Mesenteric fat pad (tissue), 1 donor: ENCODE measurements at places on chromosomes 6 and 20. TPM values are rescaled to one million over a fixed set of nuclear protein-coding genes. Genes with fewer than 3 reads are reported as not detected.

Gene SNAP91
- total RNA-seq = 0.48 TPM

Gene HRH3
- not detected for total RNA-seq

Gene RBM24
- total RNA-seq = 1.3 TPM

Gene LPIN3
- 49.8 TPM for total RNA-seq

Gene SUMO4
- 1.2 TPM for total RNA-seq

Gene AVP
- total RNA-seq = 0.96 TPM

Gene IP6K3
- total RNA-seq = 0.13 TPM

Gene ARFGEF3
- 2.6 TPM for total RNA-seq

Gene LPA
- total RNA-seq = not detected

Gene COL9A3
- 0.42 TPM for total RNA-seq

Gene SAMD10
- total RNA-seq = 2.9 TPM

Gene VSTM2L
- 0.93 TPM for total RNA-seq

GRCh38 chr20:32527447-32528055, 57.6 kb downstream of the NOL4L start:
- DNase-seq = no peak

- DNase-seq = no peak
Observed at GRCh38 chr20:49647550-49647949, 66.1 kb downstream of the B4GALT5 start.

DNA sequence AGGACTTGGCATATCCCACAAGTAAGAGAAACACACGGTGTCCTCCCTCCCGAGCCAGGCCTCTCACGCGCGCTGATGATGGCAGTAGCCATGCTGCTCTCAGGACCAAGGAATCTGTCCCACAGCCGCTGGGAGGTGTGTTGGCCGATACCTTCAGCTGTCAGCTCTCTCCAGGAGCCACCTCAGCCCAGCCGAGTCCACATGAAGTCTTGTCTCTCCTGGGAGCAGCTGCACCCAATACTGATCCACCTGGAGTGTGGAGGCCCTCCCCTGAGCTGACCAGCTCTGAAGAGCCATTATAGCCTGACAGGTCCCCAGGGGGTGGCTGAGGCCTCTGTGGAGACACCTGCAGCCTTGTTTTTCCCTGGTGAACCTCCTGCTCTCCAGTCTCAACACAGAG, 23.8 kb upstream of the NXT1 start:
- DNase-seq = no peak

DNA sequence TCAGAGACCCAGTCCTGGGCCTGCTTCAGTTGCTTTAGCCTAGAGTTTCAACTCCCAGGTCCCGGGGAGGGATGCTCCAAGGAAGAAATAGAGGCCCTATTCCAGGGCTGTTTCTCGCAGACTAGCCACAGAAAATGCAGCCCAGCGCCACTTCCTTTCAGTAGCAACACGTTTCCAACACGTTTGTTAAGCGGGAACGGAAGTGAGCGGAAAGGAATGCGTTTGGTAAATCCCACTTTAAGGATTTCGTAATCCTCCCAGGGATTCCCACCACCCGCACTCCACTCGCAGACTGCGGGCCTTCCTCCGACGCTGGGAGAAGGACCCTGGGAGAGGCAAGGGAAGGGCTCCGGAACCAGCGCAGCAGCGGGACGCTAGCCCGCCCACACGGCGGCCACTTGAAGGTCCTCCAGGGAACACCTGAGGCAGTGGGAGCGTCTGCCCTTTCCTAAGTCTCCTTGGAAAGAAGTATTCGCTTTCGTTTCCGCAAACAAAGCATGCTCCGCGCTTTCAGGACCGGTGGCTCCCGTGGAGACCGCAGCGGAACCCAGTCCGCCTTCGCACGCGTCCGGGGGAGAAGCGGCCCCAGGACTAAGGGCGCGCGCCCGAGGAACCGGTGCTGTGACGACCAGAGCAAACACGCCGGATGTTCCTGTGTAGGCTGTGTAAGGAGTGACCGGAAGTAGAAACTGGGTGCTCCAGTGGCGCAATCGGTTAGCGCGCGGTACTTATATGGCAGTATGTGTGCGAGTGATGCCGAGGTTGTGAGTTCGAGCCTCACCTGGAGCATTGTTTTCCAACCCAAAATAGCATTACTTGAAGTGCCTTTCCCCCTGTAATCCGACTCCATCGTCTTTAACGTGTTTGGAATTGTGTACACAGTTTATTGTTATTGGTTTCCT, 227.6 kb upstream of the PRSS16 start:
- DNase-seq = peak; percentile 90

DNA sequence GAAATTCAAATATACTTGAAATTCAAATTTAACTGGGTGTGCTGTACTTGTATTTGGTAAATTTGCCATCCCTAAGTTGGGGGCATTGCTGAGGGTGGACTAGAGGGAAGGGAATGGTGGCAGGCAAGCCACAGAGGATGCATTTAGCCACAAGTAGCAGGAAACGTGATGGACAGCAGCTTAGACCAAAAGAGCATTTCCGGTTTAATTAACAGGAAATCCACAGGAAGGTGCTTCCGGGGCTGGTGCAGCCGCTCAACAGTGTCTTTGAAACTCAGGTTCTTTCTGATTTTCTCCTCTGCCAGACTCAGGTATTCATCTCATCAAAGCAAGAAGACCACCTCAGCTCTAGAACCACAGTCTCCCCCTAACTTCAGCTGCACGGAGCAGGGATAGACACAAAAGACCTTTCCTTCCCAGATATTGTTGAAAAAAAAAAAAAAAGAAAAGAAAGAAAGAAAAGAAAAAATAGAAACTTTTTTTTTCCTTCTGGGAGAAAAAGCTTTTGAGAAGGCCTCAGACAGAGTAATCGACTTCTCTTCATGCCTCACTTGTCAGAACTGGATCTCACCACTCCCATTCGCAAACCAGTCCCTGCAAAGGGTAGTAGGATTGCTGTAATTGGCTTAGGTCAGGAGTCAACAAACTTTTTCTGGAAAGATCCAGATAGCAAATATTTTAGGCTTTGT, 8.0 kb upstream of the BCAS1 start:
- no peak for DNase-seq

DNA sequence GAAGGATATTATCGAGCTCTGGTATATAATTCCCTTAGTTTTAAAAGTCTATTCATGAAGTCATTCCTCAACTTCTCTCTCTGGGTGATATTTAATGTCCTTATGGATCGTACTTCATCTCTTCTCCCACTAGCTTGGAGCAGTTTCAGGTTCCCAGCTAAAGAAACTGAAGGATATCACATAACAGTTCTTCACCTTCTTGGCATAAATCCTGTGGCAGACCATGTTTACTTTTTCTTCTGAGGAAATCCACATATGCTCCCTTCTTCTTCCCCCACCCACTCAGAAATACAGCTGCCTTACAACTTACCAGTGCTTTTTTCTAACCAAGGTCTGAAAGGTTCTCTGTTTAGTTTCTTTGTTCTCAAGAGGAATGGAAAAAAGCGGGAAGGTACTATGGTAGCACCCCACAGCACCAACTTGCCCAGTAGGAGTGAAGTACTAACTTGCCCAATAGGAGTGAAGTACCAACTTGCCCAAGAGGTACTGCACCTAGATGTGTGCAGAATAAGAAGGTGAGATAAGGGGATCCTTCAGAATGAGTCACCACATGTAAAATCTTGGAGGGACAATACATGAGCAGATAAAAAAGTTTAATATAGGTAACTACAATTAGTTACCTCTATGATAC, 53.1 kb downstream of the TSPYL4 start:
- DNase-seq = no peak

GRCh38 chr6:99344289-99344688, 5.2 kb downstream of the FAXC start:
- DNase-seq = no peak

DNA sequence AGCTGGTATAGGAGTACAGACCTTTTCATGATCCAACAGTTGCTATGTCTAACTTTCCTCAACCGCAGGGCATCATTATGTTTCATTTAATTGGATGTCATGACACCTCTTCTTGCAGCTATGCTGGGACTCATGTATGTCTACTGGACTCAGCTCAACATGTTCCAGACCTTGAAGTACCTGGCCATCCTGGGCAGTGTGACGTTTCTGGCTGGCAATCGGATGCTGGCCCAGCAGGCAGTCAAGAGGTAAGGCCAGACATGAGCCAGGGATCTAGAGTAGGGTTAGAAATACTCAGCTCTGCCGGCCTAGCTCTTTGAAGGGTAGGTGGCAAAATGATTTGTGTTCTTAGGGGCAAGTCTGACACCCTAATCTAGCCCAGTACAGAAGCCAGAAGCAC, 25.2 kb downstream of the GHRH start:
- DNase-seq = peak; percentile 22

DNA sequence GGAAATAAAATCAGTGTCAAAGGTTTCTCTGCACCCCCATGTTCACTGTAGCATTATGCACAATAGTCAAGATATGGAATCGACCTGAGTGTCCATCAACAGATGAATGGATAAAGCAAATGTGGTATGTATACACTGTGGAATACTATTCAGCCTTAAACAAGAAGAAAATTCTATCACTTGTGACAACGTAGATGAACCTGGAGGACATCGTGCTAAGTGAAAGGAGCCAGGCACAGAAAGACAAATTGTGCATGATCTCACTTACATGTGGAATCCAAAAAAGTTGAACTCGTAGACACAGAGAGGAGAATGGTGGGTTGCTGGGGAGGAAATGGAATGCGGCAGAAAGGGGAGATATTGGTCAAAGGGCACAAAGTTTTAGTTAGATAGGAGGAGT, 136.3 kb upstream of the ESR1 start:
- DNase-seq = no peak

- DNase-seq = no peak
Observed at GRCh38 chr20:57986666-57987065, 241.8 kb downstream of the ANKRD60 start.

DNA sequence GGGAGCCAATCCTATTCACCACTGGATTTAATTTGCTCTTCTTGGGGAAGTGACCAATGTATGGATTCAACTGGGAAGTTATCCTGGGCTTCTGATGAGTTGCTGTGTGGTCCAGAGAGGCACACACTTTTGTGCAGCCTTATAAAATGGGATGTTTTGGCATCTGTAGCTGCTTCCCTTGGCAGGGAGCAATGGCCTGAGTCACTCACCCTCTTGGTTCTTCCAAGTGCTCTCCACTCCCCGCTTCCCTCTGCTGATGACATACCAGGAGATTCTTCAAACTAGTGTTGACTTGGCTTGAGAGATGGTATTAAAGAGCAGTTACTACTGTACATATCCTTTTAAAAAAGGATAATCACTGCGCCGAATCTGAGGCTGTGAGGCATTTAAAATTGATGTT, 105.8 kb downstream of the JARID2 start:
- no peak for DNase-seq

DNA sequence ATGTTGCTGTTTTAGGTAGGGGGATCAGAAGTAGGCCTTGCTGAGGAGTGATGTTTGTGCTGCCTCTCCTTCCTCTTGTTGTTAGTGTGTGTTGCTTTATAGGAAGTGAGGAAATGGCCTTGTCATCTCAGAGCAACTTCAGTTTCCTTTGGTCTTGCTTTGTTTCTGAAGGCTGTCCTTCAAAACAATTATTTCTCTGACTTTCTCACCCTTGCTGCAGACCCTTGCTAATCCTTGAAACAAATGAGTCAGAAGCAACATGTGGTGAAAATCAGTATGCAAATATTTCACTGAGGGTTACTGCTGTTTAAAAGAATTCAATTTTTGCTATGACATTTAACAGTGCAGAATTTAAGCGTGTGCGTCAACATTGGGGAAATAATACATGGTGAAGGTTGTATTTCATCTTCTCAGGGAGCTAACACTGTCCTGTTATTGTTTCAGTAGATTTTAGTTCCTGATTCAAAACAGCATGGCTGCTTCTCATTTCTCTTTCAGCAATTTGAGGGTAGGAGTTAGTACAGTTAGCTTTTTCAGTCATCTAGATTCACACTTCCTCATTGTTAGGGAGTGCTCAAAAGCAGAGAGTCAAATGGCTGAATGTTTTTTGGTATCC, 13.8 kb downstream of the RNF144B start:
- DNase-seq = no peak

DNA sequence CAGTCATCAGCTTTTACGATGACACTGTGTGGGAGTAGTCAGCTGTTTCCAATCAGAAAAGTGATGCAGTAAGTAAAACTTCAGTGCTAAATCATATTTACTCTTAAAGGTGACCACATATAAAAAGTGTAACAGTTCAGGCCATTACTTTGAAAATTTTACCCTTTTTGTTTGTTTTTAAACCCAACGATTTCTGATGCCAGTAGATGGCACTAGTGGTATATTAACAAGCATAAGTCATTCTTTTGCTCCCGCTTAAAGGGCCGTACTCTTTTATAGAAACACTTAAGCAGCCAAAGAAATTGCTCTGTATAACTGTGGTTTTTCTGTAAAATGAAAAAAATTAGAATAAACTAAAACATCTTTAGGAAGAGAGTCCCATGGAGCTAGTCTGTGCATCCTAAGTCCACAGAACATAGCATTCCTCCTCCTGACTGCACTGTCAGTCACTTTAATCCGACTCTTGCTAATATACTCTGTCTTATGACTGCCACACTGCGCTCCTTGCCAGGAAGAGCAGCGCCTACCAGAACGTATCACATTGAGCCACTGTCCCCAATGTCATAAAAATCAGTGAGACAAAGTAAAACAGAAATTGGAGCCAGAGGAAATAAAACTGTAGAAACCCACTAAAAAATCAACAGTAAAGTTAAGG, 25.0 kb downstream of the HEBP2 start:
- no peak for DNase-seq

DNA sequence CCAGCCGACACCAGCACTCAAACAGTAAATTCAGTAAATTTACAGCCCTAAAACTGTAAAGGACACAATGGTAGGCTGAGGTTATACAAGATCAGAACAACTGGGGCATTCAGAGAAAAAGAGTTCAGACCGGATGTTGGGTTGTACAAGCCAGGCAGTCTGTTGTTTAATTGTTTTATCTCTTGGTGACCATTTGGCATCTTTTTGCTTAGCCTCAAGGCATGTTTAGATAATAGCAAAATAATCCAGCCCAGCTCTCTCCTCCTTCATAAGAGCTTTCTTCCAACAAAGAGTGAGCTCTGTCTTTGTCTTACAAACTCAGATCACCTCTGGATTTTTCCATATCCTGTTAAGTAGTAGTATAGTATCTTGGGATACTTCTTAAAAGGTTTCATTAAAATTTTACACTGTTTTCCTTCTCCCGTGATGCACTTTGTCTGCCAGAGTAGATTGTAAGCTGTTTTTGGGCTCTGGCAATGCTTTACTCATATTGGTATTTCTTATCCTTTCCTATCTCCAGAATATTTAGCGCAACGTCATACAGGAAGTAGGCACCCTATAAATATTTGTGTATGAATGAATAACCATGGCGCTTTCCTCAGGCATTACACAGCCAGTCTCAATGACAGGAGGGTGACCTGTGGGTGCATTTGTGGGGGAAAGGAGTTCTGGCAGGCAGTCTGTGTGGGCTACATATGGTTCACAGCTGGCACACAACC, 35.6 kb upstream of the TRAM2 start:
- no peak for DNase-seq

DNA sequence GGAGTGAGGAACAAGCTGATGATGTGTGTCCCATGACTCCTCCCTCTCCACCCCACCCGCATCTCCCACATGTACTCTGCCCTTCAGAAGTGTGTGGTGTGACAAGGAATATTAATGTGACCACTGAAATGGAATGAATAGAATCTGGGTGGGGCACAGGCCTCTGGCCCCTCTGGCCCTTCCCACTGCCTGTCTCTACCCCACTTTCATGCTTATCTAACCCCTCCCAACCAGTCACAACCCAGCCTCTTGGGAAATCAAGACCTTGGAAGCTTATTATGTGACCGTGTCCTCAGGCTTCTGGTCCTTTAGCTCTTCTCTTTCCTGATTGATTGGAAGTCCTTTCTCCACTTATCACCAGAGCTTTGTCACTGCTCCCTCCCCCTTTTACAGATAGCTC, 312.2 kb upstream of the SOX4 start:
- no peak for DNase-seq
